Activated CD8-positive, alpha-beta T cell treated with anti-CD3 and anti-CD28 coated beads for 36 hours (primary cell): ENCODE measurements at places on chromosomes 12 and 14.
A peak's percentile ranks its signal among the peaks of the same experiment; 100 is the strongest.

GRCh38 chr12:113261847-113262470 lies 40.7 kb downstream of the TPCN1 start:
- DNase-seq: peak; percentile 74

GRCh38 chr12:20201733-20202132 lies 166.6 kb upstream of the PDE3A start:
- no peak for DNase-seq

GRCh38 chr12:754851-755562 lies 2.6 kb downstream of the WNK1 start:
- peak; percentile 44 for DNase-seq

DNA sequence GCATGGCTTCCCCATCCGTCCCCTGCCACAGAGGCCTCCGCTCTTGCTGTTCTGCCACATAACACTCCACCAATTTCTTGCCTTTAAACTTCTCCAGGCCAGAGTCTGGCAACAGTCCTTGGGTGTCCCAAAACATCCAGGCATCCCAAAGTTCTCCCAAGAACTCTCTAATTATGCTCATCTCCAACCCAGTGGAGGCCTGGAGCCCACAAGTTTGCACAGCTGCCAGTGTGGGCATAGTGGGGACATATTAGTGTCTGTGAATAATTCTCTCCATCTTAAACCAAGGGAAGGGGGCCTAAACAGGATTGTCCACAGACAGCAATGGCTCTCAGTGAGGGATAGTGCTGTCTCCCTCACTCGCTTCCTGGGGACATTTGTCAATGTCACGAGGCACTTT lies 124.8 kb downstream of the NUAK1 start:
- no peak for DNase-seq

DNA sequence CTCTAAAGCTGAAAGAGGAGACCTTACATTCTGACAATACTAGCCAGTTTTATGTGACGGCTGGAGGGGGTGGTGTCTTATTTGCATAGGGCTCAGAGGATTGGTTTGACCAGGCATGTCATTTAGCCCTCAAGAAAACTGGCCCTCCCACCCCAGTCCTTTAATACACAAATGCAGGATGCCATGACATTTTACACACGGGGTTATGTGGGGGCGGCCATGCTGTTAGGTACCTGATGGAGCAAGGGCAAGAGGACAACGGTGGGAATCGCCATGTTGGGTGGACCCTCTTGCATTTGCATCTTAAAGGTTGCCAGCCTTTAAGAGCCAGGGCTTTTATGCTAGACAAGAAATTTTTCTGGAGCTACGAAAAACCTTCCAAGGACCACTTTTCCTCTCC lies 23.3 kb downstream of the MDM2 start:
- no peak for DNase-seq

- DNase-seq: no peak
These were observed 44.4 kb upstream of the PPP2R5C start for GRCh38 chr14:101716956-101717662.

GRCh38 chr14:91257328-91258010 lies 13.0 kb upstream of the GPR68 start:
- DNase-seq: no peak

GRCh38 chr12:48000878-48001504 lies 3.3 kb downstream of the COL2A1 start:
- DNase-seq: no peak

GRCh38 chr12:124551268-124552144 lies 15.9 kb downstream of the NCOR2 start:
- DNase-seq: peak; percentile 20

GRCh38 chr12:31845613-31846322 lies 113.4 kb upstream of the RESF1 start:
- DNase-seq: no peak

GRCh38 chr12:11728154-11728755 lies 78.8 kb downstream of the ETV6 start:
- DNase-seq: no peak

DNA sequence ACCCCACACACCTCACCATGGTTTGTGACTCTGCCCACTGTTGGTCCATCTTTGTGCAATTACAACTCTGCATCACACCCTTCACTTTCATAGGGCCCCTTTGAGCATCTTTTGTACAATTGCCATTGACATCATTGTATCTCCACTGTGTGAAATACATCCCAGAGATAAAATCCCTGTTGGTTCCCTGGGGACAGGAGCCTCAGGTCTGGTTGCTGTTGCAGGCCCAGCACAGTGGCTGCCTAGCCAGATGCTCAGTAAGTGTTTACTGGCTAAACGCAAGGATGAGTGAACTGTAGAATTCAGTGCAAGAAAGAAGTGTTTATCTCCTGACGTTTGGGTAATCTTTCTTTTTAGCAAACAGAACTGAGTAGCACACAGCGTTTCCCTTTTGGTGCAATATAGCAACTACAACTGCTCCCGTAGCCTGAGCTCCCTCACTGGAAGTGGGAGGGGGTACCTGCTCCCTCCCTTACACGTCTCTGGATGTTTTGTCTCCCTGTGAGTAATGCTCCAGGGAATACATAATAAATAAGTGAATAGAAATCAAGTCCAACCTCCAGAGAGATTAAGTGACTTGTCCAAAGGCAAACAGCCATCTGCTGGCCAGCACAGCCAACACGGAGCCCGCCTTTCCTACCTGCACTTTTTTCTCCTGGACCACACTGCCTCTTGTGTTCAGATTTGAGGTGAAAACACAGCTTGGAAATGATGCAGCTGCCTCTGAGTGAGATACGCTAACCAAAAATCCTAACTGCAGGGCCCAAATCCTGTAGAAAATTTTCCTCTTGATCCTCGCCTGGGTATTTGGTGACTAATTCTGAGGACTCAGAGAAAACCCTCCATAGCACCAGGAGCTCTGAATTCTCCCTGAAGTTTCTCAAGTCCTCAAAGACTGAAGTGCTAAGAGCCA lies 27.4 kb downstream of the GALNT16 start:
- DNase-seq: no peak

DNA sequence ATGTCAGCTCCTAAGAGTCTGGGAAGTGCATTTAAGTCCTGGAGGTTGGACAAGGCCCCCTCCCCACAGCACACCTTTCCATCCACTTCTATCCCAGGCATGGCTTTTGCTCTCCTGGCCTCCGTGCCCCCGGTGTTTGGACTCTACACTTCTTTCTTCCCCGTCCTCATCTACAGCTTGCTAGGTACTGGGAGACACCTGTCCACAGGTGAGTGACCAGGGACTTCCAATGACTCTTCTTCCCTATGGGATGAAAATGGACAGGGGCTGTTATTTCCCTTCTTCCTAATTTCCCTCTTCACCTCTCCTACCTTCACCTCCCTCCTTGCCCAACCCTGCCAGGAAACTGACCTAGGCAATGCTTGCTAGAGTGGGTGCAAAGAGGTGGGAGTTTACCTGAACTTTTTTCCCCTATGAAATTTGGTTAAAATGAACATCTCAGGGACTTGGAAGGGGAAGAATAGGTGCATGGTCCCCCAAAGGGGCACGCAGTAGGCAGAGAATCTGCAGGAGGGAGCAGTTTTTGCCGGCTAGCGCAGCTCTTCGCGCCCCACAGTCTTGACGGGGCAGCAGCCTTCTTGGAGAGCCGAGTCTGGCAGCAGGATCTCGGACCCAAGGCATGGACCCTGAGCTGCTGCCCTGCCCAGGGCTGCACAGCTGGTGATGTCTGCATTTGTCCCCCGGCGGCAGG lies 9.2 kb downstream of the ARHGEF25 start:
- DNase-seq: no peak

DNA sequence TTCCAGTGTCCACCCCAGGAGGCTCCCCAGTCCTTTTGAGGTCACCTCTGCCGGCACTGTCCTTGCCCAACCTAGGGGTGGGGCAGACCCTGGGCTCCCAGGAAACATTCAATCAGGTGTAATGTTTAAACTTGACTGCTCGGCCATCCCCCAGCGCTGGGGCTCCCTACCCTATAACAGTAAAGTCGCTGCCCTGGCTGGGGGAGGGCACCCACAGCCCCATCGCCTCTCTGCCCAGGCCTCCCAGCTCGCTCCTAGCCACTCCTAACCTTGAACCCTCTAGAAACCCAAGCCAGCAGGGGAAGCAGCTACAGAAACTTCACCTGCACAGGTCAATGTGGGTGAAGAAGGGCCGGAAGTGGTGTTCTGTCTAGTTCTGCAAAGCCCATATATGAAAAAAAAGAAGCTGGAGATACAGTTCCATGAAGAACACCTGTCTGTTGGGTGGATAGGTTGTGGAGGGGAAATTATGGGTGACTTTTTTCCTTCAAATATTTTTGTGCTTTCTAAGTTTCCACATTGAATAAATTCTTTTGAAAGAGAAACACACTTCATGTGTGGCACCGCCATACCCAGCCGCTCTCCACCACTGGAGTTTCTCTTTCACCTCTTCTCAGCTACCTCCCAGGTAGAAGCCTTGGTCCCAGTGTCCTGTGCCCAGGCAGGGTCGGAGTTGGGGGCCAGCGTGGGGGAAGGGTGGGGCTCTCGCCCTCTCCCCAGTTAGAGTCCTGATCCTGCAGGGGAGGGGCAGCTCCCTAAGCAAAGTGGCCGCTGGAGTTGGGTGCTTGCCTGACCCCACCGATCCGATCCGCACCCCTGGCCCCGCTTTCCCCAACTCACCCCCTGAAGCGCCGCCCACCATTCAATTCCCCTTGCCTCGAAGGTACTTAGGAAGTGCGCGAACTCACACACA lies 1.1 kb downstream of the CLMN start:
- no peak for DNase-seq

DNA sequence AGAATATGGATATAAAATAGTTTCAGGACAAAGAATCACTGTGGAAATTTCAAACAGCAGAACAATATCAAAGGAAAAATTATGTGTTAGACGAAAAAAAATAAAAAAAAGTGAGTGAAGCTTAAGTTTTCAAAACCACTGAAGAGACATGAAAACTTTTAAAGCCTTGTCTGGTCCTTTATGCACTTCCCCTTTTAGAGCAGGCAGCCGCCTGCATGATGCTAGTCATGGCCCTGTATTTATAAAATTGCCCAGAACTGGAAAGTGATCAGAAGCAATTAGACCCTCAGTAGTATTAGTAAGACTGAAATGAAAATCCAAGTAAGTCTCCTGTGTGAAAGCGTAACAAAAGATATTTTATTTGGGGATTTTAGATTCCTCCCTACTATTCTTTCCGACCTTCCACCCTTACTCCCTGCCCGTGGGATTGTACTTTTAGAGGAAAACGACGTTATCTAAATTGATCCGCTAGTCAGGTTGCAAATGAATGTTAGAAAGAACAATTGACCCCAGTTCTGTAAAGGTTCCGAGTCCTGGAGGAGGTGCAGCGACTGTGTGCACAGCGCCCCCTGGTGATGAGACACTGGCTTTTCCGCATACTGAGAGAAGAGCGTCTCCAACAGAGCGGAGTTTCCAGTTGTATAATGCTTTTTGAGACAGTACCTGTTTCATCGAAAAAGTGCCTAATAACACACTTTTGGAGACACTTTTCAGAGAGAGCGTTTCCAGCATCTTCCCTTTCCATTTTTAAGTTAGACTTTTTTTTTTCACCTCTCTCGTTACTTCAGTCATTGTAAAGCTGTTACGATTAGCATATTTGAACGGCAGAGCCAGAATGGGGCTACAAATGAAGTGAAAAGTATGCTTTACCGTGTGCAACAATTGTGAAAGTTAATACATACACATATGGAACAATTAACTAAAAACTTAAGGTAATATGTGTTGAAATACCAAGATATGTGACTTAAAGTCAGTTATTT lies 12.4 kb downstream of the MGST1 start:
- peak; percentile 48 for DNase-seq
